ENCODE measurements at places on chromosomes 3 and 15.

GRCh38 chr3:188578576-188579363 is 424.8 kb downstream of the LPP start:
- DNase-seq, result no peak

DNA sequence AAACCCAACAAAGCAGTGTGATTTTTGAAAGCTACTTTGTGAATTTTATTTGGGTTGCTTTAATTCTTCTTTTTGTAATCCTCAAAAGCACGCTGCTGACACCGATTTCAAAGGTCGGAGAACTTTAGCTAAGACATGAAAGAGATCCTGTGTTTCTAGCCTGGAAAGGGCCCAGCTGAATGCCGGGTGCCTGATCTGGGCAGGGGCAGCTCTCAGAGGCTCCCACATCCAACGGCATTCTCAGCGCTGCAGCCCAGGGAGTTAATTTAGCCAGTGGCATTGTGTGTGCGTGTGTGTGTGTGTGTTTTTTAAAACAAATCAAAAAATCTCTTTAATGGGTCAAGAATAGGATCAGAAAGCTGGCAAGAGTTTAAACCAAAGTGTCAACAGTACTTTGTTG is 6.6 kb downstream of the RBP1 start:
- DNase-seq, result no peak

DNA sequence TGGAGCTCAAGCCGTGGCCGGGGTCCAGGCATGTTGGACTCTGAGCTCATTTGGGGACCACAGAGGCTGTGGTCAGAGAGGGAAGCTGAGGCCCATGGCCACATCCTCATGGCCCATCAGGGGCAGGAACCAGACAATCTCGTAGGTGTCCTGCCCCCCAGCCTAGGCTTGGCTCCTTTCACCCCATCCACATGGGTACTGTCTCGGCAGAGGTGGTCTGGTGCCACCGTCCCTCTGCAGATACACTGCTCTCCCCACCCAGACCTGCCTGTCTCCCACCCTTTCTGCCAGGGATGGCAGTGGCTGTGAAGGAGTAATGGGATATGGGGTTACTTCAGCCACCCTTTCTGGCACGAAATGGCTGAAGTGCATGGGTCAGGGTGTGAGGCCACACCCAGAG is 7.9 kb downstream of the PRSS50 start:
- DNase-seq, result no peak

- DNase-seq, result no peak
Observed at GRCh38 chr3:190680691-190681090, 166.8 kb downstream of the IL1RAP start.

DNA sequence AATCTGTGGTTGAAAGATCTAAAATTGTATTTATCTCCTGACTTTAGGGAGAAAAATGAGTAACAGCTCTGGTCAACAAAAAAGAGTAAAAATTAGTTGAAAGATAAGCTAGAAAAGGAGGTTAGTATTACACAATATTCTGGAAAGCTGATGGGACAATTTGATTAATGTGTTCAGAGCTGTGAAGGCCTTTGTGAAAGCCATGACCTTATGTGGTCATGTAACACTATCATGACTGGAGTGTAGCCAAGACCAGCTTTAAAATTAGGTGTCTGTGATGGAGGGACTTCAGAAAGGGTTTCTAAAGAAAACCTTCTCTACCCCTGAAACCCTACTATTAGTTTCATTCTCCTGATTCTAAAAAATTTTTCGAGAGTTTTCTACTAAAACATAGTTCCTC is 127.2 kb downstream of the NFKBIZ start:
- DNase-seq, result no peak
